CD4-positive, alpha-beta T cell treated with Interleukin-2 at 100 ng/mL for 4 hours (primary cell): ENCODE measurements at places on chromosomes 5 and 9.

GRCh38 chr5:39478863-39479262 is 54.1 kb upstream of the DAB2 start:
- DNase-seq, result no peak

GRCh38 chr9:36101916-36102741 is 34.4 kb upstream of the GLIPR2 start:
- DNase-seq, result no peak

DNA sequence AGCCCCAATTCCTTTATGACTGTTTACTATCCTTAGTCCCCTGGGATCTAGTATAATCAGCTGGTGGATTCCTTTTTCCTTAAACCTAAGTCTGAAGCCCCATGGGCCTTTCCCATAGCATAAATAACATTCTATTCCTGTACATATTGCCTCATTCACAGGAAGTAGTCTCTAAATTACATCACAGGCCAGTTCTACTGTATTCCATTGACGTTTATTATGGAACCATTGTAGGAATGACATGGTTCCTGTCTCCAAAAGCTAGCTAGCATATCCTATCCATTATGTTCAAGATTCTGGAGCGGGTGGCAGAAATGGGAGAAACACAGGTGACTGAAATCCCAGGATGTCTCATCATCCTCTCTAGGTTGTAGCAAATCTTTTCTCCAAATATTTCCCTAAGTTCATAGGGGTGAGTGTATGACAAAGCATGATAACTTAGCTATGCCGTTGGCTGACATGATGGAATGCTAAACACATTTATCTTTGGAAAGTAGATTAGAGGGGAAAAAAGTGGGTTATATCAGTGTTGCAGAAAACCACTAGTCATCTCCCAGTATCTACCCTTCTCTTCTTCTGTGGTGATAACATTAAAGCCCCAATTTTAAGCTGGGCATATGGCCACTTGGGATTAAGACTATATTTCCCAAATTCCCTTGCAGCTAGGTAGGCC is 140.1 kb downstream of the FGF1 start:
- DNase-seq, result no peak

DNA sequence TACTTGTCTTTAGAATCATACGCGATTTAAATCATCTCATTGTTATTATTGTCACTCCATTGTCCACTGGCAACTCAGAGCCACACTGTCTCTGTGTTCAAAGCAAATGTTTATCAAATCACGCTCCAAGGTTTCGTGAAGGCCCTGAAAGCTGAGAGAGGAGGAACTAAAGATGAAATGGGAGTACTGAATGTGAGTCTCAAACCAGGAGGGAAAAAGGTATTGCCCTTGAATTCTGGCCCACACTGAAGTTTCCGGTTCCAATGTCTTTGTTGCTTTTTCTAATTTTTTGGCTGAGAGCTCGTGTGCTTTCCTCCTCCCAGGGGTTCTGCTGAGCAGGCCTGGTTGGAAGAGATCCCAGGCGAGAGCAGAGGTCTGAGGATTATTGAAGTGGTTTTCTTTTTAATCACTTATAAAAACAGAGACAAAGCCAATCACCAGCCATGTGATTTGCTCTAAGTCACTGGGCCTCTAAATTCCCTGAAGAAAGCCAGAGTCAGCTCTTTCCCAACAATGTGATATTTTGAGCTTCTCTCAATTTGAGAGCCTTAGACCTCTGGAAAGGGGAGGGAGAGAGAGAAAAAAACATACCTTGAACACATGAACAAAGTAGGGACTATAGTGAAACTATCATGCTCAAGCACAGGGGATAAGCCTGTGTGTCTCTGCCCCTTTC is 420.8 kb upstream of the GRAMD2B start:
- no peak for DNase-seq

- DNase-seq, result no peak
Measured at GRCh38 chr9:88503081-88503844, 31.7 kb upstream of the NXNL2 start.

- DNase-seq, result no peak
Measured at GRCh38 chr5:17429353-17429752, 68.7 kb upstream of the TAF11L2 start.

GRCh38 chr5:62149879-62150278 is 156.1 kb upstream of the KIF2A start:
- DNase-seq, result no peak

DNA sequence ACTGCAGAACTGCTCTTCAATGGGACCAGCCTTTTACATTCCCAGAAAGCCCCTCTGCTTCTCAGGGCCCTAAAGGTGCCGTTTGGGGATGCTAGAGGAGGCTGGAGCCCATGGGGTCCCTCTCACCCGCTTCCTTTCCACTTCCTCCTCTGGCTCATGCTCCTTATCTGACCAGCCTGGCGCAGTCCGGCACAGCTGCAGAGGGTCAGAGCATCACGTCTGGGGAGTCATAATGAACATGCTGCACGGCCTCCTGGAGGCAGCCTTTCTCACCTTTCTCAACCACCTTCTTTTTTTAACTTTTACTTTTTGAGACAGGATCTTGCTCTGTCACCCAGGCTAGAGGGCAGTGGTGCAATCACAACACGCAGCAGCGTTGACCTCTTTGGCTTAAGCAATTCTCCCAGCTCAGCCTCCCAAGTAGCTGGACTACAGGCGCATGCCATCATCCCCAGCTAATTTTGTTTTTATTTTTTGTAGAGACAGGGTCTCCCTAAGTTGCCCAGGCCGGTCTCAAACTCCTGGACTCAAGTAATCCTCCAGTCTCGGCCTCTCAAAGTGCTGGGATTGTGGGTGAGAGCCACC is 15.1 kb upstream of the TCF7 start:
- DNase-seq, result no peak

- peak; percentile 4 for DNase-seq
Measured at GRCh38 chr5:160269017-160269416, 39.7 kb downstream of the FABP6 start.

GRCh38 chr9:36900136-36900855 is 133.8 kb downstream of the PAX5 start:
- DNase-seq, result no peak

DNA sequence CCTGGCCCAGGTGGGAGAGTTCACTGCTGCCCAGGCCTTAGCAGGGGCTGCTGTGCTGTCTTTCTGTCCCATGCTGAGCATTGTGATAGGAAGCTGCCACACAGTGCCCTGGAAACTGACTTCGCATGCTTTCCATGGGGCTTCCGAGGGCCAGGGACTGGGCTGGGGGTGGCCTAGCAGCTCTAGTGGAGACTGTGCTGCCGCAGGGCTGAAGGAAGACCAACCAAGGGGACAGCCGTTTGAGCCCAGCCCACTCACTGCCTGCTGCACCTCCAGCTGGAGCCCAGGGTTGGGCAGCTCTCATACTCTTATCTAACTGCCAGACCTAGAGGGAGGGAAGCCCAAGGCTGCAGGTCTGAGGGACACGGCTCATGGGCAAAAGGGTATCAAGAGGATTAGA is 79.2 kb downstream of the RGS3 start:
- no peak for DNase-seq

DNA sequence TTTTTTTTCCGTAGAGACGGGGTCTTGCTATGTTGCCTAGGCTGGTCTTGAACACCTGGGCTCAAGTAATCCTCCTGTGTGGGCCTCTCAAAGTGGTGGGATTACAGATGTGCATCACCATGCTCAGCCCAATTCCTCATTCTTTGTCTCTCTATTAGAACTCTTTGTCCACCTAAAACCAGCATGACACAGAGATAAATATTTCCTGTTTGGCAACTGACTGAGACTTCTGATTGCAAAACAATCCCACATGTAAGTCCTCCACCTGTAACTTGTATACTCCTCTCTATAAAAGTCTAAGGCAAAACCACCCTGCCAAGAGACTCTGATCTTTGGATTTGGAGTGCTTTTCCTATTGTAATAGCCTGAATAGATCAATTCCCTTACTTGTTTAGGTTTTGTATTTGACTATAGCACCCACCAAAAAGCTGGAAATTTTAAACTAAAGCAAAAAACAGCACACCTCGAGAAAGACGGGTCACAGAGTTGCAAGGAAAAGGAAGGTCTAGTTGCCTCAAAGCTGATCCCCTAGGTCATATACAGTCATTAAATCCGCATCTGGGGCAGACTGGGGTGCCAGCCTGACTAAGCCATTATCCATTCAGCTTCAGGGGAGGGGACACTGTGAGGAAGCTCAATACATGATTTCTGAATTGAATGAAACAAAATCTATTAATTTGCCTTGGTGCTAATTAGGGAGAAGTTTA is 13.5 kb upstream of the KIF27 start:
- no peak for DNase-seq

DNA sequence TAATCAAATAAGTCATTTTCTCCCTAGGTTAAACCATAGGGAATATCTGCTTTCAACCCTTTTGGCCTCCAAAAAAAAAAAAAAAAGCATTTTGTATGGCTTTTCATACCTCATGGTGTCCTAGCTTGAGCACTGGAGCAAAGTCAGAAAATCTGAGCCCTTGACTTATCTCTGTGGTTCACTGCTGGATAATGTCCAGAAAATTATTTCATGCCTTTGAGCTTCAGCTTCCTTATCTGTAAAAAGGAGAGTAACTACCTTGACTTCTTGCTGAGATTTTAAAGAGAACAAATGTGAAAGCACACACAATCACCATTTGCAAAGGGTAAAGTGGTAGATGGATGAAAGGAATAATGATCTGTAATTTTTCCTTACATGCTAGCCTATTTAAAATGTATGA is 165.9 kb downstream of the ALDH1A1 start:
- no peak for DNase-seq

- DNase-seq, result no peak
Measured at GRCh38 chr5:171264843-171265242, 44.2 kb upstream of the TLX3 start.

DNA sequence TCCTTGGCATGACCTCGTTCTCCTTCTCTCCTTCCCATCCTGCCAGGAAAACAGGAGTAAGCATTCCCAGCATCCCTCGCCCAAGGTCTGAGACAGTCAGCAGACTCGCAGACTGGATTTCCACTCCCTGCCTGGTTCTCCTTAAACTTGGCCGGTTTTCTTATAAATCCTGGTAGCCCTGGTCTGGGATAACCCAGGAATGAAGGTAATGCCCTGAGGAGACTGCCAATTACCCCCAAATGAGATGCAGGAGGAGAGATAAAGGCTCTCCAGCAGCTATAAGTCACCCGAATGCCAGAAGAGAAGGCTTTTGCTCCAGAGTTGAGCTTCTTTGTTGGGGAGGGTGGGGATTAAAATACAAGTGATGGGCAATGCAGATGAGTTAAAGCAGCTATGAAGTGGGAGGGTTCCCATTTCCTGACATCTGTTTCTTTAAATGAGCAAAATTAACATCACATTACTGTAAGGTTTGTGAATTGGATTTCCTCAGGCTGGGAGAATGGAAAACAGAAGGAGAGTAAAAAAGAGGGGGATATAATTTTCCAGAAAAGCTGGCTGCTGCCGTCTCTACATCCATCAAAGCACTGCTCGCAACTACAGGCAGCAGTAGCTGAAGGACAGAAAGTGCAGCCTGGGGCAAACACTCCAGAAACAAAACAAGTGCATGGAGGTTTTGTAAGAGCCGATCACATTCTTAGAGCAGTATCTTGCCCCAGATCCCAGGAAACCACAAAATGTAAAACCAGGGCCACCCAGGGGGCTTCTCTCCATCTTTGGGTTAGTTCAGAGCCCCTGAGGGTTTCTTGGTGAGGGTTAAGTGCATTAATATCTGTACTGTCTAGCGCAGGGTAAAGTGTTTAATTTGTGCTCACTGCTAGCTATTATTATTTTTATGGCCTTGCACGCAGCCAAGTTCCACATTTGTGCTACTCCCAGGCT is 177.6 kb upstream of the PANK3 start:
- no peak for DNase-seq

DNA sequence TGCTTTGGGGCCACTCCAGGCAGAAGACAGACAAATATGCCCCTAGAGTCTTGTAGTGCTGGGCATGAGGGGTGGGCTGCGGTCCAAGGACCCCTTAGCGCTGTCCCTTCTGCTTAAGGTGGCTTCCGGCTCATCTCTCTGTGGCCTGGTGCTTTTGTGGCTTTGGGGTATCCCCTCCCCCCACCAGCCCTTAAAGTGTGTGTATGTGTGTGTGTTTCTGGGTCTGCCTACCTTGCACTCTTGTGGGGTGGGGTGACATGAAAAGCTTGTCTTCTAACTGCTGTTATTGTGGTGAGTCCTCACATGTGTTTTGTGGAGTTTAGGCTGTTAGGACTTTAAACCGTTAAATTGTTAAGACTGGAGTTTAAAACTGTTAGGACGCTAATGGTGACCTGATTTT is 23.6 kb downstream of the MARCHF6 start:
- no peak for DNase-seq

DNA sequence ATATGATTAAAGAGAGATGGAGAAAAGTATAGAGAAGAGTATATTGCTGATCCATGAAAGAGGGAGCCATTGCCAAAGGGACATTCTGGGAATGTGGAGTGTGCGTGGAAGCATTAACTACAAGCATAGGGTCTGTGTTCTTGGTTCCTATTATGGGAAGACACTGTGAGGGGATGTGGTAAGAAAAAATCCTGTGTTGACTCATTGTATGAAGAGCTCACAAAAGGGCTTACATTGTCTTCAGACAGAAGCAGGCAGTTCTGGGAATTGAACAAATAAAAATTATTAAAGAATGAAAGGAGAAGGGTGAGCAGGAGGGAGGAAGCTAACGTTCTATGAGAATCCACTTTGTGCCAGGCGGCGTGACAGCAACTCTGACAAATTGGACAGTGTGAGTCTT is 250.4 kb upstream of the CHD1 start:
- DNase-seq, result no peak

DNA sequence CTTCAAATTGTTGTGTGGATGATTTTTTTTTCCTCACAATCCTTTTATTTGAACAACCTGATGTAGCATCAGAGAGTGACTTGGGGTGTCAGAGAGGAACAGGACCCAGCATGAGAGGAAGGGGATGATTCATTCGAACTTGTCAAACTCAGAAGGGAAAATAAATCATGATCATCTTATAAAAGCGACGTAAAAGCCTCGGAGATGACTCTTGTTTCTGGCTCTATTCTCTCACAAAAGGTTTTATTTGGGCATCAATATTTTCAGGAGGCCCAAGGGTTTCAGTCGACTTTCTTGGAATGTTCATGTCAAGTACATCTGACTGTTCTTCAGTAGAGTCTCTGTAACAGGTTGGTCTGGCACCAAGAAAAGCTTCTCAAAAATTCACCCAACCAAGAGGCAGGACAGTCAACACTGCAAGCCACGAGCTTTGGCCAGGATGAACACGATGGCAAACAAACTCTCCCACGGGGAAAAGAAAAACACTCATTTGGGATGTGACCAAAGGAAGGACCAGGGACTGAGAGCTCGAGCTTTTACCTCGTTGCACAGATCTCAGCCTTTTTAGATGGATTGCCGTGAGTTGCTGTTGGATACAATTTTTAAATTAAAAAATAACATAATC is 55.1 kb downstream of the ANKH start:
- DNase-seq, result no peak

GRCh38 chr5:68087866-68088265 is 127.7 kb upstream of the PIK3R1 start:
- no peak for DNase-seq

- no peak for DNase-seq
Measured at GRCh38 chr5:143805861-143806260, 6.1 kb upstream of the HMHB1 start.

DNA sequence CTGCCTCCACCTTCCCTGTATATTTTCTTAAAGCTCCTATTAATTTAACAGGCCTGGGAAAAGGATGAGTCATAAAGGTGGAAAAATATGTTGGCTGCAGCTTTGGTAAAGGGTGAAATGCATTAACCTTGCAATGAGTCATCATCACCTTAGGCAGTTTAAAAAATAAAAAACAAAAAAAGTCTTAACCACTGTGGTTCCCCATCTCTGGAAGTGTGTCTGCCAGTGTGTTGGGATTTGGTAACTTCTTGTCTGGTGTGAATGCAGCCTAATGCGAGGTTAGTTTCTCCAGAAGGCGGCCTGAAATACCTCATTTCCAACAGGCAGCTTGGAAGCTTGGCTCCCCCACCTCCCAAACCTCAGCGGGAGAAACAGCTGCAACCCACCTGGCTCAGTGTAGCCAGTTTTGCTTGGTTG is 265.3 kb upstream of the GAS1 start:
- DNase-seq, result no peak
